ENCODE measurements at places on chromosomes 2 and 18.
A peak's percentile ranks its signal among the peaks of the same experiment; 100 is the strongest.

GRCh38 chr2:65228263-65228750, 676 bp downstream of the ACTR2 start:
- DNase-seq = peak; percentile 54

DNA sequence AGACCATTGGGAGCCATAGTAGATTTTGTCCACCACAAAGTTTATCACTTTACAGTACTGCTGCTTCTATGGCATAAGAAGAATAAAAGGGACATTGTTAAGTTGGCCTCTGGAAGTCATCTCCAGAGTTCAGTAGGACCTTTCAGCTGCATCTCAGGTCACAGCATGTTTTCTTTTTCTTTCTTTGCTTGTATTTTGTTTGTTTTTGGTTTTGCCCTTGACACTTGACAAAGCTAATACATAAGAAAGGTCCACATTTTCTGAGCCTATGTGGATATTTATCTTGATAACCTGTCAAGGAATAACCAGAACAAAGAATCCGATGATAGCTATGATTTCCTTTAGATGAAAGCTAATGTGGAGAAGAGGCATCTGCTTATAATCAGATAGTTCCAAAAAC, 101.6 kb upstream of the XIRP2 start:
- DNase-seq = no peak

- DNase-seq = no peak
Measured at GRCh38 chr2:238423561-238424312, 3.0 kb upstream of the ASB1 start.

- DNase-seq = no peak
Measured at GRCh38 chr2:215535741-215536140, 99.9 kb upstream of the FN1 start.

DNA sequence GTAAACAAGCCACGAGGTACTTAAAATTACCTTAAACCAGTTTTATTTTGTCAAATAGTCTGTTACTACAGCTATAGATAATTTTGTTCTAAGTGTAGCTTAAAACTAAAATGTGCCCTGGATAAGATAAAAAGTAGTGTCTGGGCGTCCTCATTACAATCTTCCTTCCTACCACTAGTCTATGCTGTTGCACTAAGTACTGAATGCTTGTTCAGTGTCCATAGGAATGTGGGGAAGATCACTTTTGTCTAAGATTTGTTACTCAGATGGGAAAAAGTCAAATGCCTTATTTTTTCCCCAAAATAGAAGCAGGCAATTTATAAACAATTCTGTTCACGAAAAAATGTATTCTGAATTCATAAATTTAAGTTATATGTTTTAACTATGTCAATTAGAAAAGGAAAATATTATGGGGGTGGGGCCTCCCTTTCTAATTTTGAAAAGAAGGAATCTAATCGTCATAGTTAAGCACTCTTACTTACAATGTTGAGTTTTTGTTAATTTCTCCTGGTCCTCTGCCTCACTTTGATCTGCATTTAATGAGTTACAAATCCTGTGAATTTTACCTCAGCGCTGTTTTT, 140.4 kb upstream of the VRK2 start:
- DNase-seq = no peak

GRCh38 chr2:203802342-203803052, 65.1 kb upstream of the CTLA4 start:
- DNase-seq = no peak

GRCh38 chr18:36179562-36180355, 7.5 kb upstream of the MOCOS start:
- DNase-seq = no peak

DNA sequence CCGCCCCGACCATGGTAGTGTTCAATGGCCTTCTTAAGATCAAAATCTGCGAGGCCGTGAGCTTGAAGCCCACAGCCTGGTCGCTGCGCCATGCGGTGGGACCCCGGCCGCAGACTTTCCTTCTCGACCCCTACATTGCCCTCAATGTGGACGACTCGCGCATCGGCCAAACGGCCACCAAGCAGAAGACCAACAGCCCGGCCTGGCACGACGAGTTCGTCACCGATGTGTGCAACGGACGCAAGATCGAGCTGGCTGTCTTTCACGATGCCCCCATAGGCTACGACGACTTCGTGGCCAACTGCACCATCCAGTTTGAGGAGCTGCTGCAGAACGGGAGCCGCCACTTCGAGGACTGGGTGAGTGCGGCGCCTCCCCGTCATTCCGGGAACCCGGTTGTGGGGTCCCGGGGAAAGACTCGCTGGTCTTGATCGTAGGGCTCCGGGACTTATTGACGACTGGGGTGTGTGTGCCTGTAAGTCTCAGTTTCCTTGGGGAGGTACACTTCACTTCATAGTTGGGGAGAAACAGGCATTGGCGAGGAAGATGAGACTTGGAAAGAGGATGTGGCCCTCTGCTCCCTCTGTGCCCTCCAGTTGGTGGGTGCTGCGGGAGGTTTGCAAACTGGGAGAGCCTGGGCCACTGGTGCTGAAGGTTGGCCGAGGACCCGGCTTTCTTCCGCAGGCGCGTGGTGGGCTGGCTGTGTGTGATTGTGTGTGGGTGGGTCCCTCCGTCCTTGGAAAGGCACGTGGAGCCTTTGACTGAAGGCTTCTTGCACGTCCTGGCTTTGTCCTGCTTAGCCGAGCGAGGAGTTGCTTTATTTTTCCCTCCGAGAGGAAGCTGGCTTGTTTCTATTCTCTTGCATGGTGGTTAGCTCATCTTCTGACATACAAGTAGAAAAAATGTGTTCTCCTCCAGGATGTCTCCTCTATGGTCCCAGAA, 886 bp downstream of the PRKCE start:
- DNase-seq = no peak

DNA sequence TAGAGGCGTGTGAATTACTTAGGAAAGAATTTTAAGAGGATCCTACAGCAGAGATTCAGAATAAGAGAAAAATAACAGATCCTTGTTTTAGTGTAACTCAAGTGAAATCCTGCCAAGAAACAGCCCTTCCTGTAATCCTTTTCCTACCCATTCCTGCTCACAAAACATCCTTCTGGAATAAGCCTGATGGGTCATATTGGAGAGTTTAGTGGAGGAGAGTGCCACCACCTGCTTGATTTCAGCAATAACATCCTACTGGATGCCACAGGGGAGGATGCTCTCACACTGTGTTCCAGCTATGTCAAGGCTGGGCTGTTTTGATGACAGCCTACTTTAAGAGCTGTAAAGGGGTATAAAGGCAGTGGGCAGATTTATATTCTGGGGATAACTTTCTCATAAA, 54.8 kb upstream of the CCDC178 start:
- DNase-seq = no peak

DNA sequence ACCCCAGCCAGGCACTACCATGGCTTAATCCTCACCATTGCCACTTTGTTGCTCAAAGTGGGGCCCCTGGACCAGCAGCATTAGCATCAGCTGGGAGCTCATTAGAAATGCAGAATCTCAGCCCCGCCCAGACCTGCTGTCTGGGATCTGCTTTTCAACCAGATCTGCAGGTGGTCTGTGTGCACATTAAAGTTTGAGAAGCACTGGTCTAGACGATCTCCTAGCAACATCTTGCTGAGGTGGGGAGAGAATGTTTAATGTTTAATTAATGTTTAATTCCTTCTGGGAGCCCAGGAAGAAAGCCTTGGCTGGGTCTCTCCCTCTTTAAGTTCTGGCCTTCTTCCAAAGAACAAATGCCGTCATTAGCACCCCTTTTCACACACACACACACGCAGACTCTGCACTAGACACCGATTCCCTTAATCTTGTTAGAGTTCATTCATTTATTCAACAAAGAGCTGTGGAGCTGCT, 53.7 kb downstream of the EDAR start:
- no peak for DNase-seq

- no peak for DNase-seq
Measured at GRCh38 chr2:181116261-181116660, 135.9 kb downstream of the UBE2E3 start.

- DNase-seq = no peak
Measured at GRCh38 chr18:62651276-62652056, 63.9 kb upstream of the PHLPP1 start.

GRCh38 chr2:28390746-28391563, 1.7 kb upstream of the FOSL2 start:
- no peak for DNase-seq

DNA sequence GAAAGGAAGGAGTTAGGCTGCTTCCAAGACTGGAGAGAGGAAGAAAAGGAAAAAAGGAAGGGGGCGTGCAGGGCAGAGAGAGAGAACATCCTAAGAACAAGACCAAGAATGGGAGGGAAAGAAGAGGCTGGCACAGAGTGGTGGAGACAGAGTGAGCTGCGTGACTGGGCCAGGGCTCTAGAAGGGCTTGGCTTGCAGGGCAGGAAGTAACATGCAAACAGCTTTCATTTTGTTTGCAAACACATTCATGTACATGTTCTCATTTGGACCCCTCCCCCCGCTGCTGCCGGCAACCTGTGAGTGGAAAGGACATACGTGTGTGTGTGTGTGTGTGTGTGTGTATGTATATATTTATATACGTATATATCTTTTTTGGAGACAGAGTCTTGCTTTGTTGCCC, 46.8 kb upstream of the DNMT3A start:
- no peak for DNase-seq

DNA sequence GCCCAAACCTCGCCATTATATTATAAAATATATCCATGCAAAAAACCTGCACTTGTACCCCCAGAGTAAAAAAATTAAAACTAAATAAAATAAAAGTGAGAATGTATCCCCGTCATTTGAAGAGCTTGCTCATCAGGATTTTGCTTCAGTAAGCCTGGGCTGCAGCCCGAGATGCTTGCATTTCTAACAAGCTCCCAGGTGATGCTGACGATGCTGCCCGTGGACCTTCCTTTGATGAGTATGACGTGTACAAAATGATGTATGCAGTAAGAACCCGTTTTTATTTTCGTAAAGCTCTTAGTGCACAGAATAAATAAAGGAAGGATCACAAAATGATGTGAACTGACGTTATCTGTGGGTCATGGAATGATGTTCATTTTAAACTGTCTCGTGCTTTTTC, 63.5 kb downstream of the CRACDL start:
- no peak for DNase-seq

- no peak for DNase-seq
Measured at GRCh38 chr2:98153481-98153880, 66.5 kb downstream of the VWA3B start.

- DNase-seq = no peak
Measured at GRCh38 chr2:132757002-132757589, 87.1 kb upstream of the LYPD1 start.

DNA sequence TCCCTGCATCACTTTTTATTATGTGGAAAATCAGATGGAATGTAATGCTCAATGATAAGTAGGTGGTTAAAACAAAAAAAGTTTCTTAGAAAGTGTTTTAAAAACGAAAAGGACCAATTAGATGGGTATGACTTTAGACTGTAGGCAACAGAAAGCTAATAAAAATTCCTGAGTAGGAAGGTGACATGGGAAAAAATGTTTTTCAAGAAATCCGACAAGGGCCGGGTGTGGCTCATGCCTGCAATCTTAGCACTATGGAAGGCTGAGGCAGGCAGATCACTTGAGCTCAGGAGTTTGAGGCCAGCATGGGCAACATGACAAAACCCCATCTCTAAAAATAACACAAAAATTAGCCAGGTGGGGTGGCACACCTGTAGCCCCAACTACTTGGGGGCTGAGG, 126.1 kb downstream of the THADA start:
- no peak for DNase-seq

GRCh38 chr18:46622451-46622850, 34.6 kb downstream of the LOXHD1 start:
- DNase-seq = no peak

DNA sequence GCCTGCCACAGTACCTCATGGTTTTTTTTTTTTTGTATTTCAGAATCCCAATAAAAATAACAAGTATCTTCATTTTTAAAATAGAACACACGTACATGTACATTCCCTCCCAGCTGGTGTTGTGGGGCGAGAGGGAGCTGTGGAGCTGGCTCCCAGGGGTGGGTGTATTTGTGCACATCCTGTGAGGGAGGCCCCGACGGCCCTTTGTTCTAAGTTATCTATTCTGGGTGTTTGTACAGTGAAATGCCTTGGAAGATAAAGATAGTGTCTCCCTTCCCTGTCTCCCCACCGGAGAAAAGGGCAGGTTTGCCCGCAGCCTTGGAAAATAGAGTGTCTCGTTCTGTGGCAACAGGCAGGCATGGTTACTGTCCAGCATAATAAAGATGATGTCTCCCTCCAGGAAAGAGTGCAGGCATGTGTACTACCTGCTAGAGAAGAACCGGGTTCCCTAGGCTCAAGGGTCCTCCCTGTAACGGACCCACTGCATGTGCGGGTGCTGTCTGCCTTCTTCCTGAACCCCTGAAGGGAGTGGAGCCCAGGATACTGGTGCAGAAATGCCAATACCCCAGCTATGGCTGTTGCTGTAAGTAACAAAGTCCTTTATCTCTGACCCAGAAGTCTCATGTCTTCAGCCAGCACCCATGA, 12.1 kb upstream of the ALLC start:
- no peak for DNase-seq

- no peak for DNase-seq
Measured at GRCh38 chr2:162127422-162127821, 24.6 kb downstream of the GCG start.

DNA sequence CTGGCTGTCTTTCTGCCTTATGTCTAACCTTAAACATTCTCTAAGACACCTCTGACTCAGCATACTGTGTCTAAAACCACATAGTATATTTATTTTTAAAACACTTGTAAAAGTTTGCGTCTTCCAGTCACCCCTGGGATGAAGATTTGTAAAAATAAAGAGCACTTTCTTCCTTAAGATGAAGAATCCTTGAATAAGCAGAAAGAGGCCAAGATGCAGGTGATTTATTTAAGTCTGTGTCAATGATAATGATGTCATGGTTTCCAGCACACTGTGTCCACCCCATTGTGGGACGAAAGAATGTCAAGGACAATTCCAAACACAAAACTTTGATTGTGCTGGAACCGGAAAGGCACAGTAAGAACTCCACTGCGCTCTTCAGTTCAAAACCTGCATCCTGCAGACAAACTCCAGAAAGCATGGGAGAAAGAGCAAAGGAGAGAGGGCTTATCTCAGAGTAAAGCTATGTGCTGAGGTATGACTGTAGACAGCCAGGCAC, 92.9 kb downstream of the ZEB2 start:
- no peak for DNase-seq

GRCh38 chr2:240615820-240616547, 9.3 kb upstream of the GPR35 start:
- DNase-seq = no peak

DNA sequence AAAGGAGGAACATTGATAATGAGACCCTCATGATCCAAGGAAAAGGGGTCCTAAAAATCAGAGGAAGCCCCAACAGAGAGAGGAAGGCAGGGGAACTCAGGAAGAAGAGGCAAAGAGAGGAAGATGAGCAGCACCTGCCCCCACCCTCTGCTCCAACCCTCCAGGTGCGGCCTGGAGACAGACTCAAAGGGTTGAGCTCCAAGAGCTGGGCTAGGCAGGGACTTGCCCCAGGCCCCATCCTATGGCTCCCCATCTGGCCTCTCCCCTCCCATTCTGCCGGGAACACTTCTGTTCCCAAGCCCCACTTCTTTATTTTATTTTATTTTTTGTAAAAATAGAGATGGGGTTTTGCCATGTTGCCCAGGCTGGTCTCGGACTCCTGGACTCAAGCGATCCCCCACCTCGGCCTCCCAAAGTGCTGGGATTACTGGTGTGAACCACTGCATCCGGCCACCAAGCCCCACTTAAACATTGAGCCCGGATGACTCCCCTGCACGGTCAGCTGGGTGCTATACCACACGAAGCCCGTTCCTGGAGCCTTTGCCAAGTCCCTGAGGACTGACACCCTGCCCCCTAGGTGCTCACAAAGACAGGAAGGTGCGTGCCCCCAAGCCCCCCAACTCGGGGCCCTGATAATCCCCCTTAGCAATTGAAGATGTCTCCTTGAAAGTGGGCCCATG, 3.8 kb upstream of the GPR55 start:
- no peak for DNase-seq

Data from DND-41 (cell line).